NAMALWA (cell line): ENCODE measurements at places on chromosomes 5 and 9.

- DNase-seq = no peak
These were observed 57.5 kb downstream of the COL27A1 start for GRCh38 chr9:114212826-114213225.

- no peak for DNase-seq
These were observed 80.8 kb downstream of the NTRK2 start for GRCh38 chr9:84750152-84750865.

GRCh38 chr5:168377525-168377924 lies 86.1 kb downstream of the WWC1 start:
- no peak for DNase-seq

GRCh38 chr9:100063185-100063584 lies 35.6 kb downstream of the ERP44 start:
- DNase-seq = no peak

- peak; percentile 99 for DNase-seq
These were observed at the start of gene ICE1 for GRCh38 chr5:5421961-5422818. Gene ICE1 (plus strand): TSS chr5:5422677. CDS start chr5:5422916, 239 bp downstream.

DNA sequence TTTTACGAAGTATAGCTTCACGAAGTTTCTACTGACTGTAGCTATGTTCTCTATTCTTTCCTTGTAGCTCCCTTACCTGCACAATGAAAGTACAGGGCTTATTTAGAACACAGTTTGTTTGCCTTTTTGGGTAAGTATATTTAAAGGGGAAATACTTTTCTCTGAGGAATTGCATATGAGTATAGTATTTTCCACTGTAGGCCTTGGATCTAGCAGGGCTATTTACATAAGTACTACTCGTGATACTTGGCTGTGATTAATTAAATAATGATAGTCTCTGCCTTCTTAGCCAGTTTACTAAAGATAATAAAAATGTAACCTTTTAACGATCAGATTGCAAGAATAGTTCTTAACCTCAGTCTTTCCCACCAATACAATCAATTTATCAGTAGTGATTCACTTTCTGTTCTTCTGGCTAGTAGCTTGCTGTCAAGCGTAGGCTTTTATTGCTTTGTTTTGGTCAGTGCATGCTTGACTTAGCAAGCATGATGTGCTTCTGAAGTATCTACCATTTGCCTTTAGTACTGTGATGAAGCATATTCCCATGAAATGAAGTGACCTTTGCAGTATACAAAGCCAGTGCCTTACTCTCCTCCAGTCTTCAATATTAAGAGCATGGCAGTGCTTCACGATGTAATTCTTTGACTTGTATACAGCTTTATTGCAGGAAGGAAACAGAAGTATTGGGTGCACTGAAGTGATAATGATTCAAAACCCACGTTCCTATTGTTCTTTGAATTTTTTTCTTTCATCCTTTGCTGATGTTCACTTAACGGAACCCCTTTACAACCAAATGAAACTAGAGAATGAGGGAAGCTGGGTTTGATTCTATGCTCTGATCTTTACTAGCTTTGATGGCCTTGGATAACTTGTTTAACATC lies 64.2 kb downstream of the SLC44A1 start:
- no peak for DNase-seq

DNA sequence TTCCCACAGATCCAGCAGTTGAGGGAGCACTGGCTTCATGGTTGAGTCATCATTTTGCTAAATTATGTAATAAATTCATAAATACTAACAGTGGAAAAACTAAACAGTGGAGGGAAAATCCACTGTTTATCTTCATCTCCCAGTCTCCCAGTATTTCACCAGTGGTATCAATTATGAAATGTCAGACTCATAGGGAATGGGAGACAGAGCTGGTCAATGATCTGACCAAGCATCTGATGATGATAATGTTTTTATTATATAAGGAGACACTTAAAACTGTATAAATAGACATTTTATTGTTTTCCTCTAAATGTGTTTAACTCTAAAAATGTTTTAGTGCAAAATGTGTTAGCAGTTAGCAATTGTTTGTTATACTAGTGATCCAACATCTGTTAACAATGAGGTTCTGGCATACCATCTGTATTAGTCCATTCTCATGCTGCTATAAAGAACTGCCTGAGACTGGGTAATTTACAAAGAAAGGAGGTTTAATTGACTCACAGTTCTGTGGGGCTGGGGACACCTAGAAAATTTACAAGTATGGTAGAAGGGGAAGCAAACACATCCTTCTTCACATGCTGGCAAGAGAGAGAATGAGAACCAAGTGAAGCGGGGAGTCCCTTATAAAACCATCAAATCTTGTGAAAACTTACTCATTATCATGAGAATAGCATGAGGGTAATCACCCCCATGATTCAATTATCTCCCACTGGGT lies 11.8 kb upstream of the REEP5 start:
- no peak for DNase-seq

DNA sequence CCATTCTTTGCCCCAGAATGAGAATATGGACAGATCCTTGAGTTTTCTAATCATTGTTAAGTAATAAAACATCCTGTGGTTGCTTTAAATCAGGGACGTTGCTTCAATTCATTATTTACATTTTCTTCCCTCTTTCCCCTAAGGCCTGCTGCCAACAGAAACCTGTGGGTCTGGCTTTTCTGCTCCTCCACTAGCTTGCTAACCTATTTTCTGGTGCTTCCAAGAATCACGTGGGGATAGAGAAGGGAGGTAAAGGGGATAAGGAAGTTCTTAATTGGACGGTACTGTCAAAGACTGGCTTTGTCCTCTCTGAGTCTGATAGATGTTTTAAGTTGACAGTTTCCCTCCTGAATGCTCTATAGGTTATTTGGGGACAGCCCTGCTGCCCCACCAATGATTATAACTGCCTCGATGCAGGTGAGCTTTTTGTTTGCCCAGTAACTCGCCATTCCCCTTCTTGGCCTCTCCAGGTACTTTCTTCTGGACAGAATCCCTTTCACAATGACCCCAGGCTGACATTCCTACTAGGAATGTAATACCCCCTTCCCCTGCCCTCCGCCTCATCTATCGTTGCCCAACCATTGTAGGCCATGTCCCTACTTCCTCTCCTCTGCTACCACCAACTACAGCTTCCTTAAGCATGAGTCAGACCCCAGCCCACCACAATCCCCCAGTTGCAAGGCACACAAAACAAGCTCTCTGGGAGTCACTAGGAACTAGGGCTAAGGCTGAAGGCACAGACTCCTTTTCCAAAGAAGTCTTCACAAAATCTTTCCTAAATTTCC lies 19.9 kb upstream of the CPEB4 start:
- DNase-seq = no peak

- peak; percentile 58 for DNase-seq
These were observed 9.1 kb upstream of the KIF12 start for GRCh38 chr9:114108016-114108833.

- no peak for DNase-seq
These were observed 98.0 kb downstream of the MACIR start for GRCh38 chr5:103356350-103357091.

- no peak for DNase-seq
These were observed 391.0 kb downstream of the ICE1 start for GRCh38 chr5:5813441-5813840.

GRCh38 chr9:120911295-120911837 lies 15.2 kb downstream of the TRAF1 start:
- DNase-seq = no peak

GRCh38 chr9:84924266-84924665 lies 254.7 kb downstream of the NTRK2 start:
- DNase-seq = no peak

DNA sequence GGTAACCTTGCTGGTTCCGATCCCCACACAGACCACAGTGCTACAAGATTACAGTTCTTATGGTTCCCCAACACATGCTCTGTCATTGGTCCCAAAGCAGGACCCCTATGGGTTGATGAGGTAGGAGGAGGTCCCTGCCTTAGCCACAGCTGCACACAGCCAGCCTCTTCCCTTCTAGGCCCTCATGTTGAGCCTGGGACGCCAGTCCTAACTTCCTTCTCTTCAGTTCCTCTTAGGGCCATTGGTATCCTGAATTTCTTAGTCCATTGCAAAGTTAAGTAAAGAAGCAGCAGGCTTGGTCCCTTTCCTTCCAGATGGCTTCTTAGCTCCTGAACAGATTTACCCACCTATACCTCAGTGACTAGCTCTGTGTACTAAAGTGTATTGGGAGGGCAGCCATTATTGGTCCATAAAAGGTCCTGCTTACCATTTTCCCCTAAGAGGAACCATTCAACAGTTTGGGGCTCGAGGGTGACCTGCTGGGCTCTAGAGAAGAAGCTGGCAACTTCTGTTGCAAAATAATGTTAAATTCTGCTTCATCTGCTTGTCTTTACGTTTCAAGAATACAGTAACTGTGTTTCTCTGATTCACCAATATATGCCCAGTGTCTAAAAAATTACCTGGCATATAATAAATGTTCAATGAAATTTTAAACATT lies 50.2 kb downstream of the PDCD1LG2 start:
- no peak for DNase-seq

GRCh38 chr9:122821278-122821943 lies 7.0 kb downstream of the PDCL start:
- DNase-seq = no peak

- DNase-seq = no peak
These were observed 44.1 kb upstream of the CLINT1 start for GRCh38 chr5:157903117-157903450.

GRCh38 chr9:127711831-127712274 lies 3.6 kb downstream of the PTRH1 start:
- DNase-seq = no peak

DNA sequence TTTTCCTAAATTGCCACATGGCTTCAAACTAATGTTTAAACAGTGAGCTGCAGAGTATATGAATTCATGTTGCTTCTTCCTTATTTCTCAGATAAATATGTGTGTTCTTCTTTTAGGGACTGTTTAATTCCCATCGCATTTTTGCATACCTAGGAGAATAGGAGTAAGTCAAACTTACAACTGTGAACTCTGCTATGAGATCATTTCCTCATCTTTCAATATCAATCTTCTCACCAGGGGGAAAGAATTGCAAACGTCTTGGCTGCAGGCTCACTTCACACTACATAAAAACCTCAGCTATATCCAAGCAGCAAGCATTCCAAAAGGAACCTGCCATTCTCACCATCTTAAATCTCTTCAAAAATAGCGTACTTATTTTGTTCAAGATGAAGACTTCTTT lies 271.0 kb downstream of the DNAH5 start:
- DNase-seq = no peak

- DNase-seq = no peak
These were observed 97.9 kb downstream of the COL23A1 start for GRCh38 chr5:178492278-178492677.

DNA sequence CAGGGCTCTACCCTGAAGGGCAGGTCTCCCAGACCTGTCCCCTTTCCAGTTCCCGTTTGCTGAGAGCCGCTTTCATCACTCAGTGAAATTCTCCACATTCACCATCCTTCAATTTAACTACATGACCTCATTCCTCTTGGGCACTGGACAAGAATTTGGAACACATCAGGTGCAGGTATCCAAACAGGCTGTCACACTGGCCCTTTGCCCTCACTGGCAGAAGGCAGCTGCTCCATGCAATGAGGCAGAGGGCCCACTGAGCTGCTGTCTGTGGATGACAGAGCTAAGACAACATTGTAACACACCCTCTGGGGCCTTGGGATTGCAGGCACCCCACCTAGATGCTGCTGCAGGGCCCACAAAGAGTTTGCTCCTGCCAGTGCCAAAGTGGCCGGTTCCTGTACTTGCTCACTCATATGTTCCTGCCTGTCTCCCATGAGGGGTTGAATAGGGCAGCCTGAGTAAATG lies 55.1 kb downstream of the ACTL7B start:
- no peak for DNase-seq

DNA sequence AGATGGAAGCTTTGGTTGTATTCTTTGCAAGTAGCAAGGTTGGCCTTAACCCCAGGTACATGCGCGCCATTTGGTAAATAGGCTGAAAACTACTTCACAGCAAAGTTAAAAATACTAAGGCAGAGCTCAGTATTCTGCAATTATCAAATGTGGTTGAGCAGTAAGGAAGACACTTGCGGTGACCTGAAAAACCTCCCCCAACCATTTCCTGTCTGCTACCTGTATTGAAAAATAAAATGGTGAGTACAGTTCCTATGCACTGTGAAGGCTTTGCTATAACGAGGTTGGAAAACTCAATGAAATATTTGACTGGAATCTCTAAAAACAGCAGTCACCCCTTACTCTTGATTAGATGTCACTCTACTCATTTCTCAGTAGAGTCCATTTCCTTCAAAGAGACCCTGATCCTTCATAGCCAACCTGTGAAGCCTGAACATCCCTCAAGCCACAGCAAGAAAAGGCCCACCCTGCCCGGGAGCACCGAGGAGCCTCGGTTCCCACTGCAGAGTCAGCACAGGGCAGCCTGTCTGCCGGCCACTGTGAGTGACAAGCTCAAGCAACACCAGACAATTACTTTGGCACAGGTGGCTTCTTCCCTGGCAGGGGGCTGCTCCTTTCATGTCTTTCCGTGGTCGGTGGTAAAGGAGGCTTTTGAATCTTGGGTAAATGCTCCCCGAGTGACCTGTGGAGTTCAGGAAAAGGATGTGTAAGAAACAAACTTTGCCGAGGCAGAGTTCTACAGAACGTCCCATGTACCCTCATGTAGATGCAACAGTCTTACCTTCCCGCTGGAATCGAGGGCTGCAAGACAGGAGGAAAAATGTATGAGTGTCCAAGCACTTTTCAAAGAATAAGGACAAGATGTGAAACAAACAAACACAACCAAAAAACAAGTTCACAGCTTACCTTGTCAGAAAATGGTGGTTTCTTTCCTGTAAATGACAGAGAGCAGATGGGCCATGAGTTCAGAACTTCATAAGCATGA lies 29.6 kb downstream of the C5orf58 start:
- DNase-seq = no peak

GRCh38 chr5:77642738-77643653 lies 4.5 kb upstream of the OTP start:
- DNase-seq = no peak

DNA sequence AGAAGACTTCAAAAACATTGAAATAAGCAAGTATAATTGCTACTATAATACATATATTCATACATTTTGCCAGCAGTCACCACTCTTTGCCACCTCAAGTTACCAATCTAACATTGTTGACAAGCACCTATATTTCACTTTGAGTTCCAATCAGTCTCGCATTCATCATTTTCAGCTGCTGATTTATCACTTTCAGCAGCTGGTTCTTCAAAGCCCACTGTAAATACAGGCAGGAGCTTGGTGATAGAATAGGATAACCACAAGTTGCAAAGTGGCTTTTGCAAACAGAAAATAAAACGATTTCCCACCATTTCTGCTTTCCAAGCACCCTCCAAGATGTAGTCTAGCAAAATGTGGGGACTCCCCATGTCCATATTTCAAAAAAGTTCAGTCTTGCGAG lies 114.2 kb upstream of the ITGA1 start:
- no peak for DNase-seq

DNA sequence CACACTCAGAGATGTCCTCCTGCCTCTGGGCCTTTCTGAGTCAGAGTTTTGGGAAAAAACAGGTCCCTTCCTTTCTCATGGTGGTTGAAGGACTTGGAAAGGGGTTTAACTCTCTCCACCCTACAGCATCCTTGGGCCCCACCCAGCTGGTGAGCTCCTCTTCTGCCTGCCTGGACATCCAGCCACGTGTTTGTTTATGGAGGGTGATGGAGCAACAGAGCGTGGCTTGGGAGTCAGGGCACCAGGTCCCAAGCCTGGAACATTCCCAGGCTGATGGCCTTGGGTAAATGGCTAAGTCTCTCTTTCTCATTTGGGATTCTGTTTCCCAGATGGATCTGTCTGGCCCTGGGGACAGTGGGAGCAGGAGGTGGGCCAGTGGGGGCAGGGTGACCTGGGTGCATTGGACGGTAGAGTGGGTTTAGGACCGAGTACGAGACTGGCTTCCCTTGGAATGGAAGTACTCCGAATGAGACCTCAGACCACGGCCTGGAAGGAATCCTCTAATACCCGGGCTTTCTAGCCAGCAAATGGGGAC lies 141.1 kb upstream of the IRX2 start:
- no peak for DNase-seq

- no peak for DNase-seq
These were observed 6.9 kb upstream of the CARD9 start for GRCh38 chr9:136380381-136380780.
